ENCODE measurements at places on chromosomes 2 and 18.

DNA sequence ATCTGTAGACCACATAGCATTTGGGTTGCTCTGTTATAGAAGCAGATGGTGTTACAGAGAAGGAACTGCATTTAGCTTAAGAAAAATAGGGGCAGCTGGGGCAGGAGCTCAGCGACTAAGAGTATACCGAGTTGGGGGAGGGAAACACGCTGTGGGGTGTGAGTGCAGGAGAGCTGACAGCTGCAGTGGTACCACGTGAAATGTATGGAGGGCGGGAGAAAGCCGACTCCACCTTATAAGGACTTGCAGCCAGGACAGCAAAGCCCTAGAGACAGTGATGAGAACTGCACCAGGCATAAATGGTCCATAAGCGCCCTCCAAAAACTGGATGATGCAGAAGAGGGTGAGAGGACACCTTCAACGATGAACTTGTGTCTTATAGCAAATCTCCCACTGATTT is 237.6 kb downstream of the PRKCE start:
- no peak for DNase-seq

GRCh38 chr2:10305715-10306114 is 3.0 kb downstream of the HPCAL1 start:
- peak; percentile 29 for DNase-seq

GRCh38 chr2:190378880-190379237 is 29.3 kb upstream of the MFSD6 start:
- DNase-seq, result no peak

GRCh38 chr2:179224361-179224760 is 40.3 kb downstream of the SESTD1 start:
- DNase-seq, result no peak

DNA sequence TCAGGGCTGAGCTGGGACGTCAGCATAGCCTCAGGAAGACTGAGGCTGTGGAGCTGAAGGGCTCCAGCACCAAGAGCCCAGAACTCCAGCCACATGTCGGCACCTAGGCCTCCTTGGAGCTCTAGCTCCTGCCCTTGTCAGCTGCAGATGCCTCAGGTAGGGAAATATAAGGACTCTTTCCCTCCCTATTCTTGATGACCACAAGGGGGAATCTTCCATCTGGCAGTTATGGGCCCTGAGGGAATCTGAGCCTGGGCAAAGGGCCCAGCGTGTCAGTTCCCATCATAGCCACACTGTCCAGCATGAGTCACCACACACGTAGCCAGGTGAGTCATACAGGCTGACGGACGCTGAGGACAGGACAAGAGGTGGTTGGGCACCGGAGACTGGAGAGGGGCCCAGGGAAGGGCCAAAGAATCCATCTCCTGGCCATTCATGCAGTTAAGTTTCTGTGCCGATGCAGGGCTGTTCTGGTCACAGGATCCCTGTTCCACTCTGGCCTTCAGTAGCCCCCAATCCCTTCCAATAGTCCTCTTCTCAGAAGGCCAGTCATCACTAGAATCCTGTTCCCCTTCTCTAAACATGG is 1.8 kb downstream of the MPV17 start:
- DNase-seq, result peak; percentile 98

DNA sequence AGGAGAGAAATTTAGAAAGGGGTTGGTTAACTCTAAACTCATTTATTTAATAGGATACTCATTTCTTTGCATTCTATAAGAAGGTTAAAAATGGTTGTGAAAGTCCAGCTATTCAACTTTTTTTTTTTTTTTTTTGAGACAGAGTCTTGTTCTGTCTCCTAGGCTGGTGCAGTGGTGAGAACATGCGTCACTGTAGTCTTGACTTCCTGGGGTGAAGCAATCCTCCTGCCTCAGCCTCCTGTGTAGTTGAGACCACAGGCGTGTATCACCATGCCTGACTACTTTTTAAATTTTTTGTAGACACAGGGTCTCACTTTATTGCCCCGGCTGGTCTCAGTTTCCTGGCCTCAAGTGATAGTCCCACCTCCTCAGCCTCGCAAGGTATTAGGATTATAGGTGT is 11.9 kb downstream of the ELP2 start:
- DNase-seq, result no peak

DNA sequence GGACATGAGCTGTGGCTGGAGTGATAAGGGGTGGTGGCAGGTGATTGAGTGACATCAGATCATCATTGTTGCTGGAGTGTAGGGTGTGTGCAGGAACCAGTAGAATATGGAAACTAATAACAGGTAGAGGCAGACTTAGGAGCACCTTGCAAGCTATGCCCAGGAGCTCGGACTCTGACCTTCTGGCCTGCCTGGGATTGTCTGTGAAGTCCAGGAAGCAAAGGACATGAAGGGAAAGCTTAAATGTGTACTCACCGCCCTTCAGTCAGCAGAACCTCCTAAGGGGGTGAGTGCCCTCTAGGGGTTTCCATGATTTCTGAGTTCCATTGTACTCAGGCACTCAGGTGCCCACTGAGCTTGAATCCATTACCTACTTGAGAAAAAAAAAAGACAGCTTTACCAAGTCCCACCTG is 104.2 kb downstream of the CRIM1 start:
- DNase-seq, result peak; percentile 79

DNA sequence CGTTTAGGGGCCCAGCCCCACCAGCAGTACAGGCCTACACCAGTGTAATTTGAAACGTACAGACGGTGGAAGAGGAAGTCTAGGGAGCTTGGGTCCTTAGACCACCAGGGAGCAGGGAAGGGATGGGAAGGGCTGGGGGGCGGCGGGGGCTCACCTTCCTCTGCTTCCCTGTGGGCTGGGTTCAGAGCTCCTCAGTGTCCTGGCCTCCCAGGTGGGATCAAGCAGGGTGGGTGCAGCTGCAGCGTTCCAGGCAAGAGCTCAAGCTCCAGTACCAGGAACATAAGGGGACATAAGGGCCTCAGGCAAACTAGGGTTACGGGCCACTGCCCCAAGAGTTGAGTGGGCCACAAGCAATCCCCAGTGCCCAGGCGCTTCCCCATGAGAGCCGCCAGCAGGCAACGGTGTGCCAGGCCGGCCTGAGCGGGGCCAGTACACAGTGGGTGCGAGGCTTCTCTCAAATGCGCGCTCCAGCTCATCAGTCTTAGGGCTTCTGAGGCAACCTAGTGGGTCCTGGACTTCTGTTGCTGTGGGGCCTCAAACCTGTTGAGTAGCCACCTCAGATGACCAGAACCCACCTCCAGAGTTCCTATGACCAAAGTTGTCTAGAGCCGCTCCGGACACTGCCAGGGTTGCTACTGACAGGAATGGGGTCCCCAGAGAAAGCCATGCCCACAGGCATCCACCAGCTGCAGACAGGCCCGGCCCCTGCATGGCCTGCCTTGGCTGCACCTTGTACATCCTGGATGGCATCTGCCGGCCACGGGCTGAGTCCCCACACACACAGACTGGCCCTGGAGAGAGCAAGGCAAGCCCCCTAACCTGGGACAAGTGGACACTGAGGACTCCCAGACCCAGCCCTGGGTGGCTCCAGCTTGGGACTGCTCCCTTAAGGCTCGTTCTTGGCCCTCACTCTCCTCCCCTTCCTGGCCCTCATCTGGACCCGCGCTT is 5.2 kb downstream of the ANKRD23 start:
- DNase-seq, result no peak

- DNase-seq, result peak; percentile 70
Measured at GRCh38 chr2:209937893-209938292, 64.5 kb upstream of the RPE start.
